ENCODE measurements at places on chromosomes 5 and 9.

DNA sequence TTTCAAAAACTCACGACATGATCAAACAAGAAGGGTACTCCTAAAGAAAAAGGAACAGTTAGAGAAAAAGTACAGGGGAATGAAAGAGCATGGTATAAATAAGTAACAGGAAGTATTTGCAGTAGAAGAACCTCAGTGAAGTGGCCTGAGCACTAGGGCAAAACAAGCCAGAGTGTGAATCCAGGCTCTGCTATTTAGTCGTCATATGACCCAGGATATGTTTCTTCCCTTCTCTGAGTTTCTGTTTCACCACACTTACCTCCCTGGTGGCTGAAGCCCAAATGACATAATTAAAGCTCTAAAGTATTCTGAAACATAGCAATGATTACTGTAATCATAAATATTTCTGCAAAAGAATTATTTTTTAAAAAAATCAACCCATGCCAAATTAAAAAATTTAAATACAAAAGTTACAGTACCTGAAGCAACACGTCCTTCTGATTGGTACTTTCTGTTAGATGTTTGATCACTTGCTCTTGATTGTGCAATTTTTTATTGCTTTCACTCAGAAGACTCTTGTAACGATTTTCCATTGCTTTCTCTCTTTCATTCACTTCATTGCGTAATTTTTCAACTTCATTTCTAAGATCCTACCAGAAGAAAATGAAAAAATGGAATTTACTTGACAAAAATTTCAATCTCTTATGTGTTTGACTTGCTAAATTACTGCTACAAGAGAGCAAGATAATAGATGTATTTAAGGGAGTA lies 88.9 kb downstream of the CDK5RAP2 start:
- DNase-seq: no peak

DNA sequence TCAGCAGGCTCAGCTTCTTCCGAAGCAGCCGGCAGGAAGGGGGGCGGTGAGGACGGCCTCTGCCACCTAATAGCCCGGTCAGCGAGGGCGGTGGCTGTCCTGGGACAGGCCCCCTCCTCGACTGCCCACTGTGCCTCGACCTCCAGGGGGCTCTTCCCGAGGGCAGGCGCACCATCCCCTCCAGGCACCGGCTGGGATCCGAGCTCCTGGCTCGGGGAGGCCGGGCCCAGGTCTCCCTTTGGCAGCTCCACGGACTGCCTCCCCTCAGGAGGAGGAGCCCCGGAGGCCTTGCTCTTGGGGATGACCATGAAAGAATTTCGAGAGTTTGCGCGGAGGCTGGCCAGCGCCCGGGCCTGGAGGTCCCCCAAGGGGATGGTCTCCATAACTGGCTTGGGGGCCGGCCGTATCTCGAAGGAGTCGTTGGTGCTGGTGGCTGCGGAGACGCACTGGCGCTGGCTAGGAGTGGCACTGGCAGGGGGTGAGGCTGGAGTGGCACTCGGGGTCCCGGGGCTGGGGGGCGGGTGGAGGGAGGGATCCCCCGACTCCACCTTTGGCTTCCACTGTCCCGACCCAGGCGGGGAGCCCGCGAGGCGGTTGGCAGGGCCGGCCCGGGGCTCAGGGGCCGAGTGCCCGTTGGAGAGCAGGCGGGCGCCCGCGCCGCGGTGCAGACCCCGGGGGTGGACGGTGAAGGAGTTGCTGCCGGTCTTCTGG lies 975 bp downstream of the TPRN start:
- DNase-seq: no peak

GRCh38 chr9:92729735-92730155 lies 34.9 kb downstream of the BICD2 start:
- no peak for DNase-seq

- no peak for DNase-seq
Observed at GRCh38 chr5:65970481-65971367, 44.3 kb downstream of the ERBIN start.

DNA sequence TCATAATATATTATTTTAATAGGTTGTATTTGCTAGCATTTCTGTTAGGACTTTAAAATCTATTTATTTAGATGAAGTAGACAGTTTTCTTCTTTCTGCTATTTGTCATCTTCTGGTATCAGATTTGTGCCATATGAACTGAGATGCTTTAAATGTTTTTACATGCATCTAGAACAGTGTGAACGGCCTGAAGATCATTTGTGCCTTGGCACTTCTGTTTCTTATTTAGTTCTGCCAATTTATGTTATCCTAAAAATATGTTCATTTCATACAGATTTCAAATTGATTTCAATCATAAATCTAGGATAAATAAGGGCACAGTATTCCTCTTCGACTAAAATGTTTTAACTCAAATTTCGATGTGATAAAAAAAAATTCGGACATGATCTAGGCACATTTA lies 16.1 kb downstream of the ZBTB34 start:
- DNase-seq: no peak

GRCh38 chr5:81545911-81546310 lies 152.0 kb upstream of the ACOT12 start:
- no peak for DNase-seq

GRCh38 chr5:11062397-11062796 lies 301.4 kb upstream of the DAP start:
- DNase-seq: no peak

- no peak for DNase-seq
Observed at GRCh38 chr5:2562036-2562435, 189.4 kb downstream of the IRX2 start.

DNA sequence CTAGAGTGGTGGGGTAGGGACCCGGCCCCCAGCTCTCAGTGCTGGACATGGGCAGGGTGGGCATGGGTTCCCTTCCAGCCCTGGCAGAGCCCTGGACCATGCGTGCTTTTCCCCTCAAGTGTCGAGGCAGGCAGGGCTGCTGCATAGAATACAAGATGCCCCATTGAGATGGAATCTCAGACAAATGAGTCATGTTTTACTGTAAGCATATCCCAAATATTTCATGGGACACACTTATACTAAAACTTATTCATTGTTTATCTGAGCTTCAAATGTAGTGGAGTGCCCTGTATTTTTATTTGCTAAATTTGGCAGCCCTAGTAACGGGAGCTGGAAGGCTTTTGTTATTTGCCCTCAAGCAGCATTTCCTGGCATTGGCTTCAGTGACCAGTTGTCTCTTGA lies 3.2 kb upstream of the RNU6ATAC start:
- DNase-seq: no peak

- DNase-seq: no peak
Observed at GRCh38 chr9:81123526-81123925, 565.8 kb downstream of the TLE1 start.

- no peak for DNase-seq
Observed at GRCh38 chr9:95091601-95092261, 225.8 kb downstream of the FANCC start.

- no peak for DNase-seq
Observed at GRCh38 chr9:107635101-107635802, 145.7 kb upstream of the KLF4 start.

- peak; percentile 71 for DNase-seq
Observed at GRCh38 chr5:159098603-159099436, 896 bp downstream of the EBF1 start.

- DNase-seq: no peak
Observed at GRCh38 chr5:80676706-80677105, 21.9 kb upstream of the DHFR start.

- no peak for DNase-seq
Observed at GRCh38 chr5:179776411-179776938, 17.3 kb upstream of the LTC4S start.

DNA sequence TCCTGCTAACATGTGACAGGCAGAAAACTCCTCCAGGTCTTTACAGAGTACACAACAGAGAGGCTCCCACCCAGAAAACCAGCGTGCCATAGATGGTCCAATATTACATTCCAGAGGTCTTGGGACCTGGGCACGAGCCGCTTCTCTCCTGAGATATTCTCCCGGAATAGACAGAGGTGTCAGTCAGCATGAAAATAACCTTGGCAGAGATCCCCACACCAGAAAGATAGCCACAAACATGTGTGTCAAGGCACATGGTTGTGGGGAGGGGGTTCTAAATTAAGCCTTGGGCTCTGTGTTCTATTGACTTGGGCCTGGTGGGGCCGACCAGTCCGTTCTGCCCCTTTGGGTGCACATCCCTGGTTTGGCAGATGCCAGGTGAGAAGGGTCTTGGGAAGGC lies 78.4 kb downstream of the BOD1 start:
- DNase-seq: no peak

- peak; percentile 85 for DNase-seq
Observed at GRCh38 chr9:137021979-137022661, 5.9 kb downstream of the ABCA2 start.

- no peak for DNase-seq
Observed at GRCh38 chr9:7117676-7118561, 360.1 kb downstream of the KDM4C start.

- no peak for DNase-seq
Observed at GRCh38 chr9:137828527-137829259, 48.9 kb upstream of the CACNA1B start.

GRCh38 chr5:2193142-2193541 lies 310.4 kb upstream of the IRX4 start:
- no peak for DNase-seq

GRCh38 chr5:6525910-6526309 lies 77.3 kb downstream of the UBE2QL1 start:
- DNase-seq: no peak

- DNase-seq: no peak
Observed at GRCh38 chr5:122507581-122507980, 195.5 kb downstream of the SNCAIP start.

DNA sequence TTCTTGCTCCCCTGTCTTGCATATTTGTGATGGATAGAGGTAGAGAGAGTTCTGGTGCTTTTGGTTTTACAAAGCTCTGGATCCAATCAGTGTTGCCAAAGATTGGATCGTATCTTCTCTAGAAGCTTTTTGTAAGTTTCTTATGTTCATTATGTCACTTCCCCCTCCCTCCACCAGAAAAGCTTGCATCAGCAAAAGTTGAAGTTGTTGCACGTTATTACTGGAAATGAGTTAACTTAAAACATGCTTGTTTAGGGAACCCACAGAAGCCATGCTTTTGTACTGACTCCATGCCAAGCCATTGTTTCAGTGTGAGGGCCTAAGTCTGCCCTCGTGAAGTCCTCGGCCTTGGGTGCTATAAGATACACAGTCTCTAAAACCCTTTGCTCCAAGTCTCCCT lies 186.5 kb downstream of the ERCC6L2 start:
- DNase-seq: no peak

DNA sequence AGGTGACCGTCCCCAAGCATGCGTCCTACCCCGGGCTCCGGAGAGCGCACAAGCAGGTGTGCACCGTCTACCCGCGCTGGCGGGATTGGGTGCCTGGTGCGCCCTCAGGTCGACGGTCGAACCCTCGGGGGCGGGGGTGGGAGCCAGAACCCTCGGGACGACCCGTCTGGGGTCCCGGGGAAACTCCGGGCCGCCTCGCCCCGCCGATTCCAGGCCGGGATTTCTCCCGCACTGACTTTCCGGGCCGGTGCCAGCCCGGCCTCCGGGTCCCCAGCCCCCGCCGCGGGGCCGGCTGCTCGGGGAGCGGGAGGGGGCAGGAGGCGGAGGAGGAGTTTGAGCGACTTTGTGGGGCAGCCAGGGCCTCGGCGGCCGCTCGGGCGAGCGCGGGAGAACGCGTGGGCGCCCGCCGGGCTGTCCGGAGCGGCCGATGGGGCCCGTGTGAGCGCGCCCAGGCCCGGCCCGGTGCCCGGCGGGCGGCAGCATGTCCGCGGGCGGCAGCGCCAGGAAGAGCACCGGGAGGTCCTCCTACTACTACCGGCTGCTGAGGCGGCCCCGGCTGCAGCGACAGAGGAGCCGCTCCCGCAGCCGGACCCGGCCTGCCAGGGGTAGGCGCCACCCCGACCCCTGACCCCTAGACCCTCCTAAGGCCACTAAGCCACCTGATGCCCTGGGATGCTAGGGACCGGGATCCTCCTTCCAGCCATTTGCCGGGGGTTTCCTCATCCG lies at the start of gene DAB2IP:
TSS of gene DAB2IP (plus strand) at position 340 of the 726 bp plus-strand sequence. CDS start at position 482, 142 bp downstream.
- no peak for DNase-seq

DNA sequence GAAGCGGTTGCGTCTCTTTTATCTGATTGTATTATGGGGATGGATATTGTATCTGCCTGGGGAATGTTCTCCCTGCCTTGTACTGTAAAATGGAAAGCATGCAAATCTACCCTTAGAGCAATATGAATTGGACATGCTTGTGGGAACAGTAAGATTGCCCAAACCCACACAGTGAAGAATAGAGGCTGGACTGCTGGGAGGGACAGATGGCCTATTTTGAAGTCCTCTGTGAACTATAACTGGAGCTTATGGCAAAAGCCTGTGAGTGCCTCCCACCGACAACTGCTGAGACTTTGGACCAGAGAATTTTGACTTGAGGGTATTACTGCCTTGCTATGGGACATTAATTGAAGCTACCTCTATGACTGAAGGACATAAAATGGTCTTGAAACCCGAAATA lies 168.9 kb downstream of the ERCC6L2 start:
- no peak for DNase-seq

- peak; percentile 39 for DNase-seq
Observed at GRCh38 chr5:134227259-134227658, 1.4 kb upstream of the PPP2CA start.

DNA sequence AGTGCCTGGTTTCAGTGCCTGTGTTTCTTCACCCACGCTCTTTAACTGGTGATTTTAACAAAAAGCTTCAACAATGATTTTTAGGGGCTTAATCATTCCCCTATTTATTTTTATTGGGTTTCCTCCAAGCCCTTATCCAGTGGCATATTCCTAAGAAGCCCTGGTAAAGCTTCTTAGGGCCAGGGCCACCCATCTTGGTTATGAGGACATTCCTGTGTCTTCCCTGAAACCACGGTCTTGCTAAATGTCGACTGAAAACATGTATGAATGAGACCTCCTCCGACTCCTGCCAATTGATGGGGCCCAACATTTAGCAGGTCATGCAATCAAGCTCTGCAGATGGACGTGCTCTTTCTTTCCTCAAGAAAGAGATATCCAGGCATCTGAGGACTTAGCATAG lies 13.7 kb upstream of the CARTPT start:
- no peak for DNase-seq

DNA sequence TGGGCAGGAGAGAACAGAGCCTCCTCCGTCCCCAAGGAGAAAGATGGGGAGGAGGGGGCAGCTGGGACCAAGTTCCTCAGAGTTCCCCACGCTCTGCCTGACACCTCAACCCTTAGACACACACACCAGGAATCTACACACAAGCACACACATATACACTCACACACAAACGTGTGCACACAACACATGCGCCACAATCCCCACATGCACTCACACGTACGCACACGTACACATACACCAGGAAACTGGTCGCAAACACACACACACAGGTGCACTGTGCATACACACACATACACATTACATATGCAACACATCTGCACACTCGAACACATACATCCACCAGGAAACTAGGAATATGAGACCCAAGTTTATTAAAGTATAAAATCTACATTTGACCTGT lies 50.4 kb downstream of the ROR2 start:
- DNase-seq: no peak

DNA sequence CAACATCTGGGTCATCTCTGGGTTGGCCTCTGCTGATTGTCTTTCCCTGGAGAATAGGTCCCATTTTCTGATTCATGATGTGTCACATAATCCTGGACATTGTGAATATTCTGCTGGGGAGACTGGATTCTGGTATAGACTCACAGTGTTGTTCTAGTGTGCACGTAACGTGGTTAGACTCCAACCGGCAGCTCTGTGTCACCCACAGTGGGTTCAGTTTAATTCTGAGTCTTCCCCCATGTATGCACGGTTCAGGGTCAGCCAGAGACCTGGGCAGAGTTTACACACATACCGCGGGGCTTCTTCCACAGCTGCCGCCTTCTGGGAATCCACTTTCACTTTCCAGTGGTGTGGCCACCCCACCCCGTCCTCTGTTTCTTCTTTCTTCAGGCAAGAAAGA lies 38.0 kb upstream of the LRRC14B start:
- DNase-seq: no peak

- no peak for DNase-seq
Observed at GRCh38 chr5:76735762-76736545, 20.0 kb downstream of the F2R start.
